ENCODE measurements at places on chromosomes 1 and 21.

DNA sequence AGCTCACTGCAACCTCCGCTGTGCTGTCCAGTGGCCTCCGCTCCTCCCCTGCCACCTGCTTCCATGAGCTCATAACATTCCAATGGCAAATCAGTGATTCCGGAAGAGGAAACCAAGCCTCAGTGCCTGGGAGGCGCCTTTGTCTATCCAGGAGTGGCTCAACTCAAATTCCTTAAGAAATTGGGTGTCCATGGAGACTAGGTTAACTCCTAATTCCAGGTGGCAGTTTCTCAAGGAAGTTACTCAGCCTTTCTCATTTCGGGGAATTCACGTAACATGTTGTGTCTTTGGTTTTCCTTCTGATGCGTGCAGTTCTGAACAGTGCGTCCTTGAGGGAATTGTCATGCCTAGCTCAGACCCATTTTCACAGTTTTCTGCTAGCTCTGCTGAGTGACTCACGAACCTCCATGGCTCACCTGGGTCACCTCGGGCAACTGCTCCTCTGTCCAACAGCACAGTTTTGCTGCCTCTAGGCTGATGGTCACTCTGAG lies 89.9 kb upstream of the DSCAM start:
- no peak for DNase-seq

DNA sequence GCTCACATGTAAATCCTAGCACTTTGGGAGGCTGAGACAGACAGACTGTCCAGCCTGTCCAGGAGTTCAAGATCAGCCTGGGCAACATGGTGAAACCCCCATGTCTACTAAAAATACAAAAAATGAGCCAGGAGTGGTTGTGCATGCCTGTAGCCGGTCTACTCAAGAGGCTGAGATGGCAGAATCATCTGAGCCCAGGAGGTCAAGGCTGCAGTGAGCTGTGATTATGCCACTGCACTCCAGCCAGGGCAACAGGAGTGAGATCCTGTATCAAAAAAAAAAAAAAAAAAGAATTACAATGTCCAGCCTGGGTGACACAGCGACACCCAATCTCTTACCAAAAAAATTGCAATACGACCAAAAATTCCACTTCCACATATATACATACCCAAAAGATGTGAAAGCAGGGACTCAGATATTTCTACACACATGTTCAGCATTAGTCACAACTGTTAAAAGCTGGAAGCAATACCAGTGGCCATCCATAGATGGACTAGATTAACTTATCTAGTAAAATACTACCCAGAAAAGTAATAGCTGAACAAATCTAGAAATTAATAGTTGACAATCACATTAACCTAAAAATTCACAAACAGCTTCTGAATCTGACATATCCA lies 49.2 kb downstream of the ASH1L start:
- DNase-seq: no peak

DNA sequence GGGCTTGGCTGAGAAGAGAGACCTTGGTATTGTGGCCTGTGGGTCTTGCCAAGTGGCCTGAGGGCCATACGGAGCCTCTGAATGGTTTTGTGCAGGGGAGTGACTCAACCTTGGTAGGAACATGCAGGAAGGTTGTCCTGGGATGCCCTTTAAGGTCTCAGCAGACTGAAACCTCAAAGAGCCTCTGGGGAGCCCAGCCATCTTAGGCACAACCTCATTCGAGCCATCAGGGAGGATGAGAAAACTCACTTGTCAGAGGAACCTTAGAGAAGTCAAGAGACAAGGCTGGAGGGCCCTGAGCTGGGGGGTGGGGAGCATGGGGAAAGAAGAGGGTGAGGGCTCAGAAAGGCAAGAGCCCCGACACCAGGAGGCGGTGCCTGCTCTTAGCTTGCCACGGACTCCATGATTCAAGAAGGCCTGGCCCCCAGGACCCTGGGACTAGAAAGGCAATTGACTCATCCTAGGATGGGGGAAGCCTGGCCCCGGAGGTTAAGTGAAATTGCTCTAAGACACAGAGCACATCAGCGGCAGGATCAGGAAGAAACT lies 13.0 kb downstream of the IFI6 start:
- DNase-seq: peak; percentile 67

- DNase-seq: no peak
Measured at GRCh38 chr1:51600965-51601364, 15.9 kb upstream of the OSBPL9 start.

DNA sequence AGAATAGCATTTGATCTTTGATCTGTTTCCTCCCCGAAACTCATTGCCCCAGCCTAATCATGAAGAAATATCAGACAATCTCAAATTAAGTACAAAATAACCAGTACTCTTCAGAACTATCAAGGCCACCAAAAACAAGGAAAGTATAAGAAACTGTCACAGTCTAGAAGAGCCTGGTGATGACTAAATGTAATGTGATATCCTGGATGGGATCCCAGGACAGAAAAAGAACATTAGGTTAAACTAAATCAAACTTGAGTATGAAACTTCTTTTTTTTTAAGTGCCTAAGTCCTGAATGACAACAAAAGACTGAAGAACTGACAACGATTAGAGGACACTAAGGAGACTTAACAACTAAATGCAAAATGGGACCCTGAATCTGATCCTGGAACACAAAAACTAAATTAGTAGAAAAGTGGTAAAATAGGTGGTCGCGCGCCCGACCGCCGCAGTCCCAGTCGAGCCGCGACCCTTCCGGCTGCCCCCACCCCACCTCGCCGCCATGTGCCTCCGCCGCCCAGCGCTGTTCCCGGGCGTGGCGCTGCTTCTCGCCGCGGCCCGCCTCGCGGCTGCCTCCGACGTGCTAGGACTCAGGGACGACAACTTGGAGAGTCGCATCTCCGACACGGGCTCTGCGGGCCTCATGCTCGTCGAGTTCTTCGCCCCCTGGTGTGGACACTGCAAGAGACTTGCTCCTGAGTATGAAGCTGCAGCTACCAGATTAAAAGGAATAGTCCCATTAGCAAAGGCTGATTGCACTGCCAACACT lies 5.5 kb upstream of the PRKAB2 start:
- no peak for DNase-seq

DNA sequence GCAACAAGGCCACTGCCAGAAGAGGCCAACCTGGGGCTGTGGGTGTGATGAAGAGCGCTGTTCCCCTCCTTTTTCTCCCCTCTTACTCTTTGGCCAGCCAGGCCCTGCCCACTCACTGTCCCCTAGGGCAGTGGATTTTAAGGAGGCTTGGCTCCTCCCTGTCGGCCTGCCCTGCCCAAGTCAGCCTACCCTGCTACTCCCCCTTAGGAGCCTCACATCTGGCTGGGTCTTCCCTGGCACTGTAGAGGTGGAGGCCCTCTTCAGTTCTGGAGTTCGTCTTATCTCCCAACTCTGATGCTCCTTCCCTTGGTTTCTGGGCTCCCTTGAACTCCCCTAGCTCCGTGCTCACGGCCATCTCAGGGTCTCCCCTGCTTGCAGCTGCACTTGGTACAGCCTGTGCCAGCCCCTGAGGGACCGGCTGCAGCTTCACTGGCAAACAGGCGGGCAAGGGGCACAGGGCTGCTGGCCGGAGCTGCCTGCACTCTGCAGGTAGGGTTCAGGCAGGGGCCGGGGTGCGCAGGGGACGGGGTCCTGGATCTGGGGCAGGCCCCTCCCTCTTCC lies 4.0 kb downstream of the AMPD2 start:
- no peak for DNase-seq

GRCh38 chr21:34179204-34179935 lies 106.0 kb downstream of the MRPS6 start:
- DNase-seq: no peak

GRCh38 chr1:222247811-222248310 lies 300.0 kb downstream of the HHIPL2 start:
- no peak for DNase-seq

DNA sequence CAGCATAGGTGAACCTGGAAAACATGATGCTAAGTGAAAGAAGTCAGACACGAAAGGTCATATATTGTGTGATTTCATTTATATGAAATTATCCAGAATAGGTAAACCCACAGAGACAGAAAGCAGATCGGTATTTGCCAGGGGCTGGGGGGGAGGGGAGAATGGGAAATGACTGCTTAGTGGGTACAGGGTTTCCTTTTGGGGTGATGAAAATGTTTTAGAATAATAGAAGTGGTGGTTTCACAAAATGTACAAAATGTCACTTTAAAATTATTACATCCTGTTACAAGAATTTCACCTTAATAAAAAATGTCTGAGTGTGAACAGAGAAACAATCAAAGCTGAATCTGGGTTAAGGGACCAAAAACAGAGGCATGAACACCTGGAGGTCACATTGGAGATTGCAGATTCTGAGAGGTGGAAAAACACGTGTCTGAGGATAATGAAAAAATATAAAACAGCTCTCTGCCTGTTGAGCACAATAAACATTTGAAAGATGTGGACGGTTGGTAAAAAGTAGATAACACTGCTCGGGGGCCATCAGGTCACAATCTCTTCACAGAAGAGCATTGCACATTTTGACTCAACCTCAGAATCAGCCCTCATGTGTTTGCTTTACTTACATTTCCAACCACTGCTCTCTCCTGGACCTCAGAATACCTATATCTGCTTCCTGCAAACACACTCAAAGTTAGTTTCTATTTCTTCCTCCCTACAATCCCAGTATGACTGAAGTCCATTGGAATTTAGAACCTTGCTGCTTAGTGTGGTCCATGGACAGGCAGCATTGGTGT lies 3.2 kb downstream of the SLAMF6 start:
- no peak for DNase-seq

DNA sequence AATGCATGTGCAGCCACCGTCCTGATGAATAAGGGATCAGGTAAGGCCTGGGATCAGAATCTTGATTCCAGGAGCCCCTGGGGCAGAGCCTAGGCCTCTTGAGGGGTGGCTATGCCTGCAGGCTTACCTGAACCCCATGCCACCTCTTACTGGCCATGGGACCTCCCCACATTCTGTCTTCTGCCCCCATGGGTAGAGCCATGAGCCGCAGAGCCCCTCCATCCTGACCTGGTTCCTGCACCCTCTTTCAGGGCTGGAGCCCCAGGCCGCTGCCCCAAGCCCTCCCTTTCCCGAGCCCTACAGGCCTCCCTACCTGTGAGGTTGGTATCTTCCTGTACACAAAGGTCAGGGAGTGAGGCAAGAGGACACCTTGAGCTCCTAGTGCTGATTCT lies 120.8 kb downstream of the DMRTB1 start:
- DNase-seq: no peak

GRCh38 chr1:220544901-220545303 lies 17.0 kb downstream of the MARK1 start:
- peak; percentile 43 for DNase-seq

GRCh38 chr1:42926235-42926878 lies 32.3 kb downstream of the SLC2A1 start:
- no peak for DNase-seq

DNA sequence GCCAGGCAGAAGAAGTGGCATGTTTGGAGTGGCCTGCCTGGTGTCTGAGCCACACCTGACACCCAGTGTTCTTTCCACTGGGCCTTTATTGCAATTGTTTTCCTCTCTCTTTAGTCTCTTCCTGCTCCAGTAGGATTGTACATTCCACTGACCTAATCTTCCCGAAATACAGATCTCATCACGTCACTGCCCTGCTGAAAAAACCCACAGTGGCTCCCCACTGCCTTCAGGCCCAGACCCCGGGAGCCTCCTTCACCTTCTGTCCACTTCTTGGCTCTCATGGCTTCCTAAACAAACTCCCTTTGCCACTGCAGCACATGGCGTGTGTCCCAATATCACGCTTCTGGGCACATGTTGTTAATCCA lies 25.3 kb upstream of the ATP5PO start:
- no peak for DNase-seq

Measured in RPMI8226 (cell line).